Astrocyte (in vitro differentiated cells and primary cell): ENCODE measurements at places on chromosomes 2 and 18. TPM values are rescaled to one million over a fixed set of nuclear protein-coding genes. Genes with fewer than 3 reads are reported as not detected.

NBEAL1 gene
- 33.4 and 35.9 TPM in 2 replicates for total RNA-seq

NOSTRIN gene
- total RNA-seq, result not detected in 2 replicates

TCF7L1 gene
- 27.2 and 30.8 TPM in 2 replicates for total RNA-seq

SLC16A14 gene
- total RNA-seq, result 3.5 and 4.2 TPM in 2 replicates

AGFG1 gene
- 84.1 and 87.9 TPM in 2 replicates for total RNA-seq

KIAA2012 gene
- total RNA-seq, result not detected in 2 replicates

DNAH6 gene
- 0.20 and 0.24 TPM in 2 replicates for total RNA-seq

THOC1 gene
- total RNA-seq, result 20.2 and 23.1 TPM in 2 replicates

NAB1 gene
- 24.2 and 25.4 TPM in 2 replicates for total RNA-seq

POTEC gene
- total RNA-seq, result not detected in 2 replicates

INHA gene
- total RNA-seq, result 0.52 and 0.99 TPM in 2 replicates

DNA sequence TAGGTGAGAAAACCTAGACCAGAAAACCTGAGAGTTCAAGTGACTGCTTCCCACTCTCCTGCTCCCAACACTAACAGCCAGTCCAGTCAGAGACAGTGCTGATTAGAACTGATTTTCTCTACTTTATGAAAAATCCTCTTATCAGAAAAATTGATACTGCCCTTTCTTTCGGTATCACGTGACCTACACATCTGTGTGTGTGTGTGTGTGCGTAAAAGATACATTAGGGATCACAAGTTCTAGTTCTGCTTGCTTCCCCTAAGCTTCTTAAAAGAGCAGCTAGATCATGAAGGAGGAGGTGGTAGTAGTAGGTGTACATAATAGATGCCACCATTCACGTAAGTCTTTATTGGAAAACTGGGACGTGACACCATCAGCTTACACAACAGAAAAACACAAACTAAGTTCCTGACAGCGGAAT lies 1.5 kb downstream of the ARL5A start:
- DNase-seq, result peak; percentile 23

GRCh38 chr2:150119819-150120218 lies 367.6 kb downstream of the RND3 start:
- no peak for DNase-seq

- DNase-seq, result no peak
Observed at GRCh38 chr2:176380341-176380740, 111.1 kb downstream of the MTX2 start.

- DNase-seq, result no peak
Observed at GRCh38 chr18:23809415-23809814, 120.2 kb downstream of the LAMA3 start.

DNA sequence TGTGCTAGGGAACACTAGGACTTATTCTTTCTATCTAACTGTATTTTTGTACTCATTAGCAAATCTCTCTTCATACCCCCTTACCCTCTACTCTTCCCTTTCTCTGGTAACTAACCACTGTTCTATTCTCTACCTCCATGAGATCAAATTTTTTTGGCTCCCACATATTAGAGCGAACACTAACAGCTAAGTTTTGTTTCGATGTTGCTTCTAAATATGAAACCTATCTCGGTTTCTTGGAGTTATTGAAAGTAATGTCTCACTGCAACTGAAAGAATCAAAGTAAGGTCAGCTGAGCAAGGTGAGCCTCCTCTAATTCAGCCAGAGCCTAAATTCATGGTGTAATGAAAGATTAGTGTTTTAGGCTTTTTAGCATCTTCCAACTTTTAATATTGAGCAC lies 957.6 kb downstream of the CPS1 start:
- DNase-seq, result no peak

GRCh38 chr18:2570772-2571199 lies 519 bp downstream of the METTL4 start:
- peak; percentile 66 for DNase-seq

DNA sequence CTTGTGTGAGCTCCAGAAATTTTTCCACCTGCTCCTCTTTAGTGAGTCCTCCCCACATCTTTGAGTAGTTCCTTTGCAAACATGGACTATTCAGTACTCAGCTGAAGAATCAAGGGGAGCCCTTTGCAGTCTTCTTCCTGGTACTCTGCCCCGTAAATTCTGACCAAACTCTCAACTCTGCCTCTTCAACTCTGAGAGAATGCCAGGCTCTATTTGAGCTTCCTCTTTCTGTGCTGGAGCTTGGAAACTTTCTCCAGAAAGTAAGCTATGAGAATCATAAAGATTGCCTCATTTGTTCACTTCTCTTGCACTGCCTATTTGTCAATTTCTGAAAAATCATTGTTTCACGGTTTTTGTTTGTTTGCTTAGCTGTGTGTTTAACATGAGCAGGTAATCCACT lies 7.4 kb upstream of the STAT4 start:
- no peak for DNase-seq

GRCh38 chr2:236376566-236377244 lies 112.5 kb upstream of the ASB18 start:
- DNase-seq, result no peak

- DNase-seq, result no peak
Observed at GRCh38 chr2:234603619-234604018, 106.7 kb upstream of the ARL4C start.

GRCh38 chr18:46156843-46157242 lies 52.7 kb downstream of the HAUS1 start:
- no peak for DNase-seq

DNA sequence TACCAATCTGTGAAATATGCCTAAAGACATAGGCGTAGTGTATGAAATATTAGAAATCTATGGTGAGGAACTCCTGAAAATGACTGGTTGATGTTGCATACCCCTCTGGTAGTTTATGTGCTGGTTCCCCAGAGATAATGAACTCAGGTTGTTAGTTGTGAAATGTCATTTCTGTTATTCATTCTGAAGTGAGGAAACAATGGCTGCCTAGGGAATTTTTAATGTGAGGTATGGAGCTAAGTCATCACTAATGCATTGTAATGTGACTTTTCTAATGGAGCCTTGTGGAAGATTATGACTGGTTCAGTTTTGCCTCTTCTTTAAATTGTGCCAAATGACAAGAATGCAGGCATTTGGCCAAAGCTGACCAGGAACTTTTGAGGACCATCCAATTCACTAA lies 61.6 kb upstream of the RAB27B start:
- peak; percentile 26 for DNase-seq

DNA sequence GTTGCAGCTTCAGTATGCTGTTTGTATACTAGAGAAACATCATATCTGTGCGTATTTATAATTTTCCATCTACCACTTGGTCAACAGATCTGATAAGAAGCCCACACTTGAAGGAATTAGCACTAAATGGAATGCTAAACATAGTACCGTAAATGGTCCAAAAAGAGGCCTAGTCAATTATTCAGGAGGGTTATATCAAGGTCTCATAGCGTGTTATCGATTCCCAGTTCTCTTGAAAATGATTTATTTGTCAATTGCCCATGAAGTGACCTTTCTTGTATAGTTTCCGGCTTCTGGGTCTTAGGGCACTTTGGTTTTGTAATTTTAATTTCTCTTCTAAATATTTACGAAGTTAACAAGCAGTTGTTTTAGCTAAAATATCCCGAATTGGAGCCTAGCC lies 18.4 kb downstream of the SH3RF3 start:
- DNase-seq, result no peak

DNA sequence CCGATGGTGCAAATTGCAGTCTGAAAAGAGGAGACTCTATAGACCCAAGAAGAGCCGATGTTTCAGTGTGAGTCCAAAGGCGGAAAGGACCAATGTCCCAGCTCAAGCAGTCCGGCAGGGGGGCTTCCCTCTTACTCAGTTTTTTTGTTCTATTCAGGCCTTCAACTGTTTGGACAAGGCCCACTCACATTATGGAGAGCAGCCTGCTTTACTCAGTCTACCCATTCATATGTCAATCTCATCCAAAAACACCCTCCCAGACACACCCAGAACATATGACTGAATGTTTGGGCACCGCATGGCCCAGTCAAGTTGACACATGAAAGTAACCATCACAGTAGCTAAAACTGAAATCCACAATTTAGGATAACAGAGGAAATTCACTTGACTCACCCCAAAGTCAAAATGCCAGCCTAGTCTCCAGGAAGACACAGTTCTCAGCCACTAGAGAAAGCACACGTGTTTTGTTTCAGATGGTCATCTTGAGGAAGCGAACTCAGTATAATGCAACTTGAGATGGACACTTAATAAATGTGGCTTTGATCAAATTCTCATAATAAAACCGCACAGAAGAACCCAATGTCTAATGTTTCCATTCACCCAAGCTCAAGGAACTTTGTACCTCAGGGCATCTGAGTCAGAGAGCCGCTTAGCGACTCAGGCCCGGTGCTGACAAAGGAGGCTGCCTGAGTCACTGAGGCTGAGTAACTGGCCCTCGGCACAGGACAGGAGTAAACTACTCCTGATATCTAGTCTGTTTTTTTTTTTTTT lies 2.4 kb downstream of the FHL2 start:
- DNase-seq, result peak; percentile 95

DNA sequence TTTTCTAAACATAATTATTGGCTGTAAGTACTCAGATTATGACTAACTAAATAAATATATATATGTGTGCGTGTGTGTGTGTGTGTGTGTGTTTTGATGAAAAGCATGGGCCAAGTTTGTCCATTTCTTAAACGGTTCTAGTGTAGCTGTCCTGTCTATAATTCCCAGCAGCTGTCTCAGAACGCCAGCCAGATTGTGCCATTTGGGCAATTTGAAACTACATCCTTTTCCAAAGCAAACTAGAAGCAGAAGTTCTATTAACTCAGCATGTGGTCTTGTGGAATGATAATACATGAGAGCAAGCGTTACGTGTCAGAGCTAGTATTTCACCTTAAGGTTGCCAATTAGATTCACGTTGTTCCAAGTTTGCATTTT lies 1.7 kb downstream of the ARHGAP28 start:
- peak; percentile 72 for DNase-seq

DNA sequence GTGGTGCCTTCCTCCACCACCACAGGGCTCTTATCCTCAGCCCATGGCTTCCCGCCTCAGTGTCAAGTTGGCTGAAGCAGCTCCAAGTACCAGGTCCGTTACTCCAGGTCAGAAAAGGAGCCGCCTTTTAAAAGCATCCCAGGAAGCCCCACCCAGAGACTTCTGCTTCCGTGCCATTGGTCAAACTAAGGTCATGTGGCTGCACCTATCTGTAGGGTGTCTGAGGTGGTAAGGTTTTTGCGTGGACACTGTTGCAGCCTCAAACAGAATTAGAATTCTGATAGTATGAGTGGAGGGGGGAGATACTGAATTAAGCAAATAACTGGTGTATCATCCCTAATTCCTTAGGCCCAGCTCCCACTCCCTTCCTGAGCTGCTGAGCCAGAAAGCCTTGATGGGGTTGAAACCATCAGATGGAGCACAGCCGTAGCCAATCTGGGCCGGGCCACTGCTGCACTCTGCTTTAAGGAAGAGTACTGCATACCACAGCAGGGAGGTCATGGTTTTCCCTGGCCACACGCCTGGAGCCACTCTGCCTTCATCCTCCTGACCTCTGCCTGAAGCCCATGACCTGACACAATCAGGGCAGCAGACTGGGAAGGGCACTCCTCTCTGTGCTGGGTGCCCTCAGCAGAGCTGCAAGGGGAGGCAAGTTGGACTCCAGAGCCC lies 8.4 kb downstream of the TMEM247 start:
- DNase-seq, result peak; percentile 67

- DNase-seq, result peak; percentile 25
Observed at GRCh38 chr2:199603721-199604291, 146.1 kb upstream of the SATB2 start.

DNA sequence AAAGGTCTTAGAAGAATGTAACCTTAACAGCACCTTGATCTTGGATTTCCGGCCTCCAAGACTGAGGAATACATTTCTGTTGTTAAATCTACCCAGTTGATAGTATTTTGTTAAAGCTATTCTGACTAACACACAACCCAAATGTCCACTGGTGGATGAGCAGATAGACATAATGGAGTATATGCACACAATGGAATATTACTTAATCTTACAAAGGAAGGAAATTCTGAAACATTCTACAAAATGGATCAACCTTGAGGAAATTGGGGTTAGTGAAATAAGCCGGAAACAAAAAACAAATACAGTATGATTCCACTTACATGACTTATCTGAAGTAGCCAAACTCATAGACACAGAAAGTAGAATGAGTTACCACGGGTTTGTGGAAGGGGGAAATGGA lies 168.7 kb downstream of the ZNF804A start:
- no peak for DNase-seq

- no peak for DNase-seq
Observed at GRCh38 chr18:78271790-78272189, 707.8 kb upstream of the SALL3 start.

- no peak for DNase-seq
Observed at GRCh38 chr2:86636842-86637241, 13.2 kb upstream of the RNF103 start.
